ENCODE measurements at places on chromosomes 1 and 21.

GRCh38 chr1:174874331-174875053, 125.3 kb upstream of the CACYBP start:
- DNase-seq = peak; percentile 87

DNA sequence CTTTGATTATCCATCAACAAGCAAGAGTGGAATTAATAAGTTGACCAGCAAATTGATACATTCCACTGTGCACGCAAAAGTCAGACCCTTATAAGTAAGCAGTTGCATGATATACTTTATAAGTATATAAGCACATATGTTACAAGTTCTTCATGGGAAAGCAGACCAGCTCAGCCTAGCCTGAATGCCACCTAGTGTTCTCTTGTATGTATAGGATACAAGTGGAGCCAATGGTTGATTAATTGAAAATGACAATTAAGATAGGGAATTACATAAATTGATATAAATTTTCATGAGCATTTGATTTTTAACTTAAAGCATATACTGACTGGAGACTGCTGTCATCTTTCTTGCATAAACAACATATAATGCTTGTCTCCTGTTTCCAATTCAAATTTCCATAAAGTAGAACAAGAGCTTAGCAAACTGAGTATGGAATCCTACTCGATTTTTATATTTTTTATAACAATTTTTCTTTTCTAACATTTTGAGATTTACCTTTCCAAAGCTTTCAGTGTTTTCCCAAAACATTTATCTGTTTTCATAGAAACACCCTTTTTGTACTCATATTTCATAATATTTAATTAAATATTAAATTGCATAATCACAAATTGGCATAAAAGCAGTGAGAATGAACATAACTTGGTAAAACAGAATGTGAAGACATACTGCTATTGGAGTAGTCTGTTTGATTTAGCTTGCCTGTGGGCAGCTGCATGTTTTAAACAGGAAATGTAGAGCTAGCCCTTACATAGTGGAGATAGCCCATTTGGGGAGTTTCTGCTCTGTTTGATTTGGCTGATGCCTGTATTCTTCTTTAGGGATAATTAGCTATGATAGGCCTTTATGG, 62.8 kb downstream of the MAGI3 start:
- peak; percentile 17 for DNase-seq

DNA sequence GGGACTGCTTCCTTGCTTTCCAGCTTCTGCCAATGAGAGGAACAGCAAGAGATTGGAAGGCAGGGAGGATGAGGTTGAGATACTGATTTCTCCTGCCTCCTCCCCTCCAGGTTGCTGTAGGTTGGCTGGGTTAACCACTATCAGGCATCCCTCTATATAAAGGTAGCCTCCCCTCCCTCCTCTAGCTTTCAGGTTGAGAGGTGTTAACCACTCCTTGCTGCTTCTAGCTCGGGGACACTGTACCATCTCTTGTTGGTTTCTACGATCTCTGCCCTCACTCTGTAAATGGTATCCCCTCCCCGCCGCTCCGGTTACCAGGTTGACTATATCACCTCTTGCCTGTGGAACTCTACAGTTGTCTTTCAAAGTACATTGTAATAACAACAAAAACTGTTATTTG, 16.7 kb downstream of the LPAR3 start:
- no peak for DNase-seq

- DNase-seq = peak; percentile 7
These were observed 112.3 kb upstream of the NFIA start for GRCh38 chr1:60969971-60970509.

DNA sequence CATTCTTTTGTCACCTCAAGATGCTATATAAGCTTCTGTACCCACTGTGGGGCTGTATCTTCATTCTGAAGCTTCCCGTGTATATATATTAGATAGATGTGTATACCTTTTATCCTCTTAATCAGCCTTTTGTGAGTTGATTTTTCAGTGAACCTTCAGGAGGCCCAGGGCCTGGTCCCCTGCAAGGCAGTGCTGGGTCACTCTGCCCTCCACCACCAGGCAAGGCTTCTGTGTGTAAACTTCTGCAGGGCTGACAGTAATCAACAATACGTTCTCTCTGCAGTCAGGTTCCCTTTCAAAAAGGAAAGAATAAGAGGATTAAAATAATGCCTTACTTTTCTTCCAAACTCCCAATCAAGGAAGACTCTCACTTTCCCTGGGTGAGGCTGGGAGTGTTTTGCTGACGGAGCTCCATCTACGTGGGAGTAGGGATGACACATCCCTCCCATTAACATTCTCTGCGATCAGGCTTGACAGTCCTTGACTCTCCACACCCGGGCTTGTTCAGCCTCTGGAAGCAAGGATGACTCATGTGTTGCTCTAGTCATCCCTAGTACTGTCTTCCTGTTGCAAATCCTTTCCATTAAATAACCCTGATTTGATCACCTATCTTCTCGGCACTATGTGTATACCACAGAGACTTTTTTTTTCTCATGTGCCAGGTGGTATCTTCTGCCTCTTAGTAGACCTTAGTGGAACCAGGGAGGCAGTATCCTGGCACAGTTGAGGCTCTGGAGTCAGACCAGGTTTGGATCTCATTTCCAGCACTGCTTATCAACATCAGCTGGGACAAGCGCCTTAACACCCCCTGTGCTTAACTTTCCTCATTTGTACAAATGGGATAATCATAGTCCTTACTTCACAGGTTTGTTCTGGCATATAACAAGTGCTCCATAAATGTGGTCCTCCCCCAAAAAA, 70.3 kb upstream of the KCNK1 start:
- DNase-seq = no peak

DNA sequence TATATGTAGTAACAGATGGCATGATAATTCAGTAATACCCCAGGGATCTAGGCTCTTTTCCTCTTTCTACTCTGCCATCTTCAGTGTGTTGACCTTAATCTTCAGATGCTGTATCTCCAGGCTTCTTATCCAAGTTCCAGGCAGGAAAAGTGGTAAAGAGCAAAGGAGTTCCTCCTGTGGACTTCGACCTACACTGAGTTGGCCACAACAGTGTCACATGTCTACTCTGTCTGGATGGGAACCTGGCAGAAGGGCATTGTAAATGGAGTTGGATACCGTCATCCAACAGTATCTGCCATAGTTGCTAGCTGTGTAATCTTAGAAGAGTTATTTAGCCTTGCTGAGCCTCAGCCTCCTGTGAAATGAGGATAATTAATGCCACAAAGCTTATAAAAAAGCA, 21.9 kb downstream of the IL23R start:
- DNase-seq = no peak

DNA sequence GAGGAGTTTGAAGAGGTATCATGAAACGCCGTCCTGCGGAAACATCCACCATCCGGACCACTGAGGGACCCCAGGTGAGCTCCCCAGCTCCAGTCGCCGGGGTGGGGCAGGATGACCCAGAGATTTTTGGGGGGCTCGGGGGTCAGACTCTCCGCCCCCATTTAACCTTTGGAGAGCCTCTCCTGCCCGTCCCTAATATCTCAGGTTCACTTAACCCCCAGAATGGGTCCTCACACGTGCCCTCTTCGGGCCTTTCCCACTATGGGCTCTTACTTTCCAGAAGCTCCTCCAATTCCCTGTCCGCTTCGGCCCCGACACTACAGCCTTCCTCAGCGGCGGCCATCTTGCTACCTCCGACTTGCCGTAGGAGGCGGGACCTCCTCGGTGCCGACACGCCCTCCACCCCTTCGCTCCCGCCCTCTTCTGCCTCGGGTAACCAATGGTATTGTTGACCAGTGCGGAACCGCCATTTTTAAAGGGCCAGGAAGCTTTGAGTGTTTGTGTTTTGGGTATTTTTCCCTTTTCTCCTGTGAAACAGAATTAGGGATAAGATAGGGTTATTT, at the start of gene PEX19:
PEX19 (minus strand) TSS at position 352 of the 563 bp plus-strand sequence; CDS start at position 343, 9 bp downstream.
- DNase-seq = peak; percentile 93

- no peak for DNase-seq
These were observed 31.9 kb upstream of the KCNA2 start for GRCh38 chr1:110638058-110638457.

DNA sequence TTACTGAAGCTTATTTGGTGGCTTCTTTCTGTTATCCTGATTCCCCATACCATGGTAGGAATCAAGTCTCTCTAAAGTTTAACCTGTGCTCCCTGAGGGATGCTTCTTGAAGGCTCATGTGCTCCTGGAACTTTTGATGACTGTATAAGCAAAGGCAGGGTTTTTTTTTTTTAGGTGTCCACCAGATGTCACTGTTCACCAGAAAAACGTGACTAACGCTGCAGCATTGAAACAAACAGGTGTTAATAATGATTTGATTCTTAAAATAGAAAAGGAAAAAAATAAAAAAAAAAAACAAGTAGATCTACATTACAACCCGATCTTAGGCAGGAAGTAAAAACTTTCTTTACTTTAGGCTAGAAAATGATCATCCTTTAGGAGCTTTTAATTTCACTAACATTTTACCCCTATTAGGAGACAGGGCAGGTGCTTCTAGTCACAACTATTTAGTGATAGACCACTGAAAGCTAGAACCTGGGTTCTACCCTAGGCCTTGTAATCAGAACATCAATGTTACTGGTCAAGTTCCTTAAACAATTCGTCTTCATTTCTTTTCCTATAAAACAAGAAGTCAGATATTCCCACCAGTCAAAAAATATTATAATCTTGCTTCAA, 223.0 kb downstream of the PLA2G4A start:
- peak; percentile 11 for DNase-seq

Data from inflammatory macrophage treated with lipopolysaccharide for 4 hours (primary cell).